Effector memory CD4-positive, alpha-beta T cell (primary cell): ENCODE measurements at places on chromosomes 2 and 18.

GRCh38 chr2:156118753-156119416 lies 213.6 kb downstream of the NR4A2 start:
- H3K36me3 ChIP-seq: no peaks in the 10 kb centered on the region
- H3K27ac ChIP-seq: no peak overlapping the region
- H3K4me3 ChIP-seq: no peak overlapping the region
- no peaks in the 10 kb centered on the region for H3K27me3 ChIP-seq
- DNase-seq: no peak

GRCh38 chr18:45930963-45931362 lies 36.2 kb downstream of the EPG5 start:
- H3K36me3 ChIP-seq: peaks cover 52% of the 10 kb centered on the region
- H3K4me3 ChIP-seq: no peak overlapping the region
- no peaks in the 10 kb centered on the region for H3K27me3 ChIP-seq
- no peak overlapping the region for H3K27ac ChIP-seq
- no peaks in the 10 kb centered on the region for H3K4me1 ChIP-seq

- no peak for DNase-seq
- no peak overlapping the region for H3K27ac ChIP-seq
- H3K4me3 ChIP-seq: no peak overlapping the region
- H3K36me3 ChIP-seq: no peaks in the 10 kb centered on the region
- H3K4me1 ChIP-seq: no peaks in the 10 kb centered on the region
- no peaks in the 10 kb centered on the region for H3K27me3 ChIP-seq
Observed at GRCh38 chr18:74284191-74284979, 7.4 kb downstream of the CYB5A start.

DNA sequence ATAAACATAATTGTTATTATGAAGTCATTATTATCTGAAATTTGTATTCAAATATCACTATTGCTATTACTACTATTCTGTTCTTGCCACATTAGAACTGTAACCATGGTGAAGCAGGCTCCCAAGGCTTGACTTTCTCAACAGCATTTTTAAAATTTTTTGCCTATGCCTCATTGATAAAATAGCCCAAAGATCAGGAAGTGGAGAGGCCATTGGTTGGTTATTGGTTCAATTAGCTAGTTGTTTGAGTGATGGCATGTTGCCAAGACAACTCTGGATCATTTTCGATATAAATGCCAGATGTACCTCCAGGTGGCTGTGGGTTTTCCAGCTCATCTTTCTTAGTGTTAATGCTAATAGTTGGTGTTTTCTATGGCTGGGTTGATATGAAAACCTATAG lies 513.5 kb downstream of the TRIB2 start:
- DNase-seq: no peak
- H3K27ac ChIP-seq: no peak overlapping the region
- H3K4me3 ChIP-seq: no peak overlapping the region
- no peaks in the 10 kb centered on the region for H3K36me3 ChIP-seq
- no peaks in the 10 kb centered on the region for H3K4me1 ChIP-seq

- no peak overlapping the region for H3K4me3 ChIP-seq
- no peaks in the 10 kb centered on the region for H3K36me3 ChIP-seq
- no peak overlapping the region for H3K27ac ChIP-seq
Observed at GRCh38 chr2:172370821-172371455, 56.4 kb upstream of the ITGA6 start.

DNA sequence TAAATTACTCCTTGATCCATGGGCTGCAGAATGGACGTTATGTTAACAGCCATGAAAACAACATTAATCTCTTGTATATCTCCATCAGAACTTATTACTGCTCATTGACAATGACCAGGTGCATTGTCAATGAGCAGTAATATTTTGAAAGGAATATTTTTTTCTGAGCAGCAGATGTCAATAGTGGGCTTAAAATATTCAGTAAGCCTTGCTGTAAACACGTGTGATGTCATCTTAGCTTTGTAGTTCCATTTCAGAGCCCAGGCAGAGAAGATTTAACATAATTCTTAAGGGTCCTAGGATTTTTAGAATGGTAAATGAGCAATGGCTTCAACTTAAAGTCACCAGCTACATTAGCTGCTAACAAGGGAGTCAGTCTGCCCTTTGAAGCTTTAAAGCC lies 26.6 kb downstream of the CFAP210 start:
- DNase-seq: no peak
- H3K36me3 ChIP-seq: no peaks in the 10 kb centered on the region
- no peak overlapping the region for H3K27ac ChIP-seq
- no peaks in the 10 kb centered on the region for H3K27me3 ChIP-seq
- no peaks in the 10 kb centered on the region for H3K4me1 ChIP-seq
